ENCODE measurements at places on chromosomes 16 and 17.

GRCh38 chr16:7953360-7953759 is 620.7 kb downstream of the RBFOX1 start:
- no peak for DNase-seq

DNA sequence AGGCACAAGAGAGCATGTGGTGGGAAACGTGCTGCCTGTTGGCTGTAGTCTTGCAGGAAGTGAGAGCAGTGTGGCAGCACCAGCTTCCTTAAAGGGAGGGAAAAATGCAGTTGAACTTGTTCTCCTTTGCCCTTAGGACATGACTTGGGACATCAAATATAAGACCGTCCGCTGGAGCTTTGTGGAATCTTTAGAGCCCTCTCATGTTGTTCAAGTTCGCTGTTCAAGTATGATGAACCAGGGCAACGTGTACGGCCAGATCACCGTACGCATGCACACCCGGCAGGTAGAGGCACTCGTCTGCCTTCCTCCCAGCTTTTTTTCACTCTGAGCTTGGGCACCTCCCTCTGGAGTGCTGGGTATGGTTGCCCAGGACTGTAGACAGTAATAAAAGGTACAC is 23.3 kb downstream of the GPR179 start:
- no peak for DNase-seq

DNA sequence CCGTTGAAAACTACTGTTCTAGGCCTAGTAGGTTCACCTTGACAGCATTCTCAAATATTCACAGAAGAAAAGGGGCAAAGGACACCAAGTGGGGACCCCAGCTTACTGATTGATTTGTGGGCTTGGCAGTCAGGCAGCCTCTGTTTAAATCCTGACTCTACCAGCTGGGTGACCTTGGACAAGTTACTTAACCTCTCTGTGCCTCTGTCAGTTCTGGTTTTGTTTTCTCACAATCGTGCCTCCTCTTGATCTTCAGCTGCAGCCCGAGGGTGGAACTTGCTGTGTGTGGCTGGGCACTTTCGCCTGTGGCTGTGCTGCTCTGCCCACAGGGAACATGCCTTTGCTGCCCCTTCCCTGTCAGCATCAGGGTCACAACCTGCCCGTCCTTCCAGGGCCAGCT is 17.8 kb downstream of the RAP1GAP2 start:
- DNase-seq, result peak; percentile 42

DNA sequence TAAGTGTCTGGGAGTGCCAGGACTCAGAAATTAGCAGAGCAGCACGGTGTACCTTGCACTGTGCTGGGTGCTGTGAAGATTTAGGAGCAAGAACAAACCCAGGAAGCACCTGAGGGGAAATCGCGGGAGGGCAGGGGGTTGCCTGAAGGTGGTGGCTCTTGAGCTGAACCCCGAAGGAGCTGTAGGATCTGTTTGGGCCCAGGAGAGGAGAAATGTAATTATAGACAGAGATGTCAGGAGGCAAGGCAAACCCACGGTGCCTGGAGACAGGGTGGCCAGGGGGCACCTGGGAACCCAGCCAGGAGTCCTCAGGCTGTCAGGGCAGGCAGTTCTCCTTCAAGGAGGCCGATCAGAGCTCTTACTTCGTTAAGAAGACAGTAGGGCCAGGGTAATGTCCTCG is 109.1 kb downstream of the C16orf78 start:
- DNase-seq, result no peak
